ENCODE measurements at places on chromosomes 6 and 20. TPM values are rescaled to one million over a fixed set of nuclear protein-coding genes. Genes with fewer than 3 reads are reported as not detected.

DNA sequence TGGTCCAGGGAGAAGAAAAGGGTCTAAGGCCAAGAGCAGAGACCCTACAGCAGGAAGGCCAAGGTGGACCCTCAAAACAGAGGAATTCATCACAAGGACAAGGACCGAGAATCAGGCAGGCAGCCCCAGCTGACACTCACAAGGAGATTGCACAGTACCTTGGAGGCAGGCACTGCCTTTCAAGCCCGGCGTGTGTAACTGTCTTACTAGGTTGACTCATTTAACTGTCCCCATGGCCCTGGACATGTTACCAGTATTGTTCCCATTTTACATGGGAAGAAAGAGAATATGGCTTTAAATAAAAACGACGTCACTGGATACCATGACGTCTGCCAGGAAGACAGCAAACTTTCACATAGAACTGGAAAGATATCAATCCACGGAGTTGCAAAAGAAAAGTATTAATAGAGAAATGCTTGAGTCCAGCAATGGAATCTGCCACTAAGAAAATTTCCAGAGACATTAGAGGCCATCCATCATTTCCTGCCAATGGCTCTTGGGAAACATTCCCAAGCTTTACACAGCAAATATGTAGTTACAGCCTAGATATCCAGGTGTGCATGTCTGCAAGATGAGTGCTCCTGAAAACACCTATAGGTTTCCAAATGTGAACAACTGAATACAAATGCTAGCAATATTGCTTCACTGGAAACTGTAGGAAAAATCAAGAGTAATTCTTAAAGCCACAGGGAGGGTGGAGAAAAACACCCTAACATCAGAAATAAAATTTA lies 111.5 kb upstream of the RPS6KA2 start:
- DNase-seq, result no peak

DNA sequence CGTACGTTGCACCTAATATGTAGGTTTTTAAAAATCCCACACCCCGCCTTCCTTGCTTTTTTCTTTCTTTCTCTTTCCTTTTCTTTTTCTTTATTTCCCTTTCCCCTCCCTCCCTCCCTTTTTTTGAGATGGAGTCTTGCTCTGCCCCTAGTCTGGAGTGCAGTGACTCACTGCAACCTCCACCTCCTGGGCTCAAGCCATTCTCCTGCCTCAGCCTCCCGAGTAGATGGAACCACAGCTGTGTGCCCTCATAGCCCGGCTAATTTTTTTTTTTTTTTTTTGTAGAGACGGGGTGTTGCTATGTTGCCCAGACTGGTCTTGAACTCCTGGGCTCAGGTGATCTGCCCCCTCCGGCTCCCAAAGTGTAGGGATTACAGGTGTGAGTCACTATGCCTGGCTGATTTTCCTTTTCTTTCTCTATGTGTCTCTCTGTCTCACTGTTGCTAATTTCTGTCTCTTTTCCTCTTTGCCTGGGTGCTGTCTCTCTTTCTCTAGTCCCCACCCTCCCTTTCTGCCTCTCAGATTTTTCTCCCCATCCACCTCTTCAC lies 61.2 kb downstream of the SRC start:
- DNase-seq, result no peak

- DNase-seq, result no peak
Measured at GRCh38 chr6:83878902-83879644, 19.6 kb downstream of the CYB5R4 start.

GRCh38 chr6:71153755-71154325 lies 134.8 kb upstream of the OGFRL1 start:
- no peak for DNase-seq

DNA sequence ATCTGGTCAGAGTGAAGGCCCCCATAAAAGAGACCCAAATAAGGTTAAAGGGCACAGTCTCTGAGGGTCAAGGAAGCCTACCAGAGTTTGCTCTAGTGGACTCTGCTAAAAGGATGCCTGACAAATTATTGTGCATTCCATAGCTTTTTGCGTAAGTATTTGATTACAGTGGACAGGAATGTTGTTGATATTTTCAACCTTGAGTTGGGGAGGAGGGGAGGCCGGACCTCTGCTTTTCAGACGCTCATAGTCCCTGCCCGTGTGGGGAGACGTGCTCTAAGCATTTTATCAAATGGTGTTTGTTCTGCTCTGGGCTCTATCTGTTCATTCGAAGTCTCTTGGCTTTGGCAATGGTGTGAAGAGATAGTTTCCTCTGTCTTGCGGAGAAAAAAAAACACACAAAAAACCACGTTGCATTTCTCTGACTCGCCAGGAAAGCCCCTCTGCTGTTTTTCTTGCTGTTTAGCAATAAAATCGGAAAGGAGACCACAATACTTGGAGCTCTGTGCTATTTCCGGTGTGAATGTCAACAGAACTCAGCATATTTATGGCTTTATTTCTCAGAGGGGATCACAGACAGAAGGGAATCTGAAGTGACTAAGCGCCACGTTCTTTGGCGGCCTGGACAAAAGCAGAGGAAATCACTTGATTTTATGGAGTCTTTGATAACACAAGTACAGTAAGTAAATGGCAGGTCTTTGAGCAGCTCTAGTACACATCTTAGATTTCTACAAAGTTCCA lies 159.8 kb downstream of the ZFP64 start:
- peak; percentile 69 for DNase-seq

The CRISP3 gene
- not detected for total RNA-seq

DNA sequence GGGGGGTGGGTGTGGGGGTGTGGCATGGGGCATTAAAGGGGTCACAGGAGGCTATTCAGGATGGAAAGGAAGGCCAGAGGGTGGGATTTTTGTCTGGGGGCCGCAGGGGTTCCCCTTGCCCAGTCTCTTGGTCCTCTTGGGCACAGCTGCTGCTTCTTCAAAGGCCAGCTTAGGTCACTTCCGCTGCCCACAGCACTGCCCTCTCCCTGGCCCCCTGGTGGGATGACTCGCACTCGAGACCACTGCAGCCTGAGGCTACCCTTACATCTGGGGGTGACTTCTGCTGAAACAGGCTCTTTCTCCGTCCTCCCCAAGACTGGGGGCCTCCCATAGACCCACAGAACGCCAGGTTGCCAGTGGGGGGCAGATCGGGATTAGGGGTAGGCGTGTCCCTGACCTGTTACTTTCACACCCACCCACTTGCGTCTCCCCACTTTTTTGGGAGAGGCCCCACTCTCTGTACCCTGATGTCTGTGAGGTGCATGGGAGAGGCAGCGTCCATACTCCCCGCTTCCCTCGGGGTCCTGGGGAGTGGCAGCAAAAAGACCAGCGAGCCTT lies 1.3 kb downstream of the LKAAEAR1 start:
- DNase-seq, result no peak

All from HFFc6 (cell line).